ENCODE measurements at places on chromosomes 2 and 18.

DNA sequence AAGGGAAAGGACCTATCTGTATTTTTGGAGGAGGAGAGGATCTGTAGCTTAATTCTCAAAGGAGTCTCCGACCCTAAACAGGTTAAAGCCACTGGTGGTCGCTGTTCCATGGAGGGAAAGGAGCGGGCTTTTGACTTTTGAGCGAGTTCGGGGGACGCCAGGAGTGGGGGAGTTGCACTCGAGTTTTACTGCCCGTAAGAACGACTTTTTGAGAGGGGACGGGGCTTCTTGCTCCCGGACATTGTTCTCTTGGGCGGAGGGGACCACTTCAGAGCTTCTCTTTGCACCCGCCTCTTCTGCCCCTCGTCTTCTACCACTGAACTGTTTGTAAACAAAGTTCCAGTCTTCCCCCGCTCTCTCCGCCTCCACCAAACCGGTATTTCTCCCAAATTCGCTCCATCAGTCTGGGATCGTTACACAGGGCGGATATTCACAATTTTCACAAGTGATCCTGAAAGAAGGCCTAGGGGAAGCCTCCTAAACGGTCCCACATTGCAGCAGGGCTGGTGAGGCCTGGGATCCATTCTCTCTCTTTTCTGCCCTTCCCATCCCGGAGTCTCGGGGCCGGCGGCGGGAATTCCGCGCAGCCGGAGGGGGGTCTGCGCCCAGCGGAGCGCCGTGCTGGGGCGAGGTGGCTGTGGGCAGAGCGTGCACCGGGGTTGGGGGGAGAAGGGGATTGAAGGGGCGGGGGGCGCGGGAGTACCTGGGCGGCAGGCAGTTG, 6.6 kb downstream of the DLX2 start:
- DNase-seq: no peak

GRCh38 chr2:100580367-100581276, 17.8 kb downstream of the PDCL3 start:
- DNase-seq: no peak

GRCh38 chr18:51053814-51054213, 23.8 kb downstream of the SMAD4 start:
- no peak for DNase-seq

- DNase-seq: no peak
Measured at GRCh38 chr2:11771971-11772615, 25.7 kb downstream of the LPIN1 start.

- DNase-seq: no peak
Measured at GRCh38 chr18:79221136-79221535, 151.9 kb downstream of the ATP9B start.

DNA sequence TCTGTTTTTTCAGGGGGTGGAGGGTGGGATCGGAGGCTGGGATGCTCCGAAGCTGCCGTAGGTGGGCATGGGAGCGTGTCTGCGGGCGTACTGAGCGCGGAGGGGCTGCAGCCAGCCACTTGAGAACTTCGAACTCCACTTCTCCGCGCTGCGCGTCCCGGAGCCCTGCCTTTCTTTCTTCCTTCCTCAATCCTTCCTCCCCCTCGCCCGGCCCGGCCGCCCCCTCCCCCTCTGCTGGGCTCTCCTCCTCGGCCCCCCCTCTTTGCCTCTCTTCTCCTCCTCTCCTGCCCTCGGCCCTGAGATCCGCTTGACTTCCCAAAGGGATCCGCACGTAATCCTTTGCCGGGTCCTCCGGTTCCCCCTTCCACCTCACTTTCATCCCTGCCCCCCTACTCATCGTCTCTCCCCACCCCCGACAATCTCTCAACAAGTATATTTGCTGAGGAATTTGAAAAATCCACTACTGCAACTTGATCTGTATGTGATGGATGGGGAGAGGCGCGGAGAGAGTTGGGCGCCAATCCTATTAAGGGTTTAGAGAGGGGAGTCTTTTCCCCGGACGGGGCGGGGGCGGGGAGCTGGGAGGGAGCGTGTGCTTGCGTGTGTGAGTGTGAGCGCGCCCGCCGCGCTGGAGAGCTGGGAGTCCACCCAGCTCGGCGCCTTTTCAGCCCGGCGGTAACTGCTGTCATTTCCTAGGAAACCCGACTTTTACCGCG, 1.1 kb downstream of the GLI2 start:
- DNase-seq: peak; percentile 81

DNA sequence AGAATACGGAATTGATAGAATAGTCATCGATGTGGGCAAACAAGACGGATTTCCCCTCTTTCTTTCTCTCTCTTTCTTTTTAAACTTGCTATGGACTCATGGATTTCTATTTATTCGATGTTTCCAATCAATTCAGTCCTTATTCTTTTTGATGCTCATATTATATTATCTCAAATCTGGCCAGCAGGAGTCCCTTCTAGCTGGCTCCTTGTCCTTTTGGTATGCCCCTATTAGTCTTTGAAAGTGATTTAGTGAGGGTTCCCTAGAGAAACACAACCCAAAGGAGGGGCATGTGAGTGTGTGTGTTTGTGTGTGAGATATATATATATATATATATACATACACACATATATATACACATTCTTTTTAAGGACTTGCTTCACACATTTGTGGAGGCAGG, 23.5 kb upstream of the BIN1 start:
- DNase-seq: no peak

DNA sequence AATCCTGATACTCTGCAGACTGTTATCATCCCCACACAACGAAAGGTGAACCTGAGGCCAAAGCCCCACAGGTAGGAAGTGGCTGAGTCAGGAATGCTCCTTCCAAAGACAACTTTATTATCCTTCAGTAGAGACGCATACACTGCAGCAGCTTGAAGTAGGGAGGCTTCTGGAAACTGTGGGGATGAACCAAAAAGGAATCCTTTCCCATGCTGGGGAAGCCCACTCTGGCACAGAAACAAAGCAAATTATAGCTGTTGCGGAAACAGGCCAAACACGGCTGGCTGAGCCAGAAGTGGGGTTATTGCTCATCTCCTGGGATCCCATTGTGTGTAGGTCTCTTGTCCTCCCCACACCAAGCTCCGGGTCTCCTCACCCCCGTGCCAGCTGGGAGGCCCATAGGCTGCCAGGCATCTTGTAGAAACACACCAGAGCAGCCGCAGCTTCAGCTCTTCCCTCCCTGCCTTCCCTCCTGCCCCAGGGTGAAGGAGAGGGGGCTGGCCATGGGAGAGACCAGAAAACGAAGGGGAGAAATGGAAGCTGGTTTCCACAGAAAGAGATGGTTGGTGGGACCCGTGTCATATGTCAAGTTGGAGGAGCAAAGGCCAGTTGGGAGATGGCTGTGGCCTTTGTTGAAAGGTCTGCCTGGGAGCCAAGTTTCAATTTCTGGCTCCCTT, 176.9 kb upstream of the NABP1 start:
- no peak for DNase-seq

DNA sequence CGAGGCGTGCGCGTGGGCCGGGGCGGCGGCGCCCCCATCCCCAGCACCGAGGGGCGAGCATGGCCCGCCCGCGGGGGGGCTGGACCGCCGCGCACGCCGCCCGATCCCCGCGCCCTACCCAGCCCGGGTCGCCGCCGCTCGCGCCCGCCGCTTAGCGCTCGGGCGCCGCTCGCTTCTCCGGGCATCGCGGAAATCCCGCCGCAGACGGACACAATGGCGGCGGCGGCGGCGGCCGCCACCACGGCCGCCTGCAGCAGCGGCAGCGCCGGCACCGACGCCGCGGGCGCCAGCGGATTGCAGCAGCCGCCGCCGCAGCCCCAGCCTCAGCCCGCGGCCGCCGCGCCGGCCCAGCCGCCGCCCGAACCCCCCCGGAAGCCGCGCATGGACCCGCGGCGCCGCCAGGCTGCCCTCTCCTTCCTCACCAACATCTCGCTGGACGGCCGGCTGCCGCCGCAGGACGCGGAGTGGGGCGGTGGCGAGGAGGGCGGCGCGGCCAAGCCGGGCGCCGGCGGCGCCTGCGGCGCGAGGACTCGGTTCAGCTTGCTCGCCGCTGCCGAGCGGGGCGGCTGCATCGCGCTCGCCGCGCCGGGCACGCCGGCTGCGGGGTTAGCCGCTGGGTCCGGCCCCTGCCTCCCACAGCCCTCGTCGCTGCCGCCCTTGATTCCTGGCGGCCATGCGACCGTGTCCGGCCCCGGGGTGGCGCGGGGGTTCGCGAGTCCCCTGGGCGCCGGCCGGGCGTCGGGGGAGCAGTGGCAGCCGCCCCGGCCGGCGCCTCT, 453 bp downstream of the CABLES1 start:
- no peak for DNase-seq

DNA sequence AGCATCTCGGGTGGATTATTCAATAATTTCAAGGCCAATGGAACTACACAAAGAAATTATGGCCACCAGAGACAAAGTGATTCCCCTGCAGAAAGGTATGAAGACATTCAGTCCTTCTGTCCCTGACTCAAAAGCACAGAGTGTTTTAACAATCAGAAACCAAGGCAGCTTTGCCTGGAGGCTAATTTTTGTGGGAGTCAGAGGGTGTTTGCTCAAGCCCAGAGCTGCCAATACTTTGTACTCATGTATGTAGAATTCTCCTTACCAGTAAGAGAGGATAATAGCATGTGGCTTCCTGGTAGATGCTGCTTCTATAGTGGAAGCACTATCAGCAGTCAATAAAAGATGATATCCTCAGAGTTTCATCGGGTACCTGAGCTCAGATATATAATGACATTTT, 178.4 kb downstream of the KCNE4 start:
- no peak for DNase-seq
